ELR (cell line): ENCODE measurements at places on chromosomes 11 and 22.

- peak; percentile 97 for DNase-seq
Measured at GRCh38 chr11:6619004-6619745, at the start of gene TPP1. Gene TPP1 (minus strand): TSS chr11:6619422. CDS start chr11:6619400, 22 bp downstream.

GRCh38 chr22:48919187-48919590 is 908.5 kb downstream of the BRD1 start:
- DNase-seq = no peak

DNA sequence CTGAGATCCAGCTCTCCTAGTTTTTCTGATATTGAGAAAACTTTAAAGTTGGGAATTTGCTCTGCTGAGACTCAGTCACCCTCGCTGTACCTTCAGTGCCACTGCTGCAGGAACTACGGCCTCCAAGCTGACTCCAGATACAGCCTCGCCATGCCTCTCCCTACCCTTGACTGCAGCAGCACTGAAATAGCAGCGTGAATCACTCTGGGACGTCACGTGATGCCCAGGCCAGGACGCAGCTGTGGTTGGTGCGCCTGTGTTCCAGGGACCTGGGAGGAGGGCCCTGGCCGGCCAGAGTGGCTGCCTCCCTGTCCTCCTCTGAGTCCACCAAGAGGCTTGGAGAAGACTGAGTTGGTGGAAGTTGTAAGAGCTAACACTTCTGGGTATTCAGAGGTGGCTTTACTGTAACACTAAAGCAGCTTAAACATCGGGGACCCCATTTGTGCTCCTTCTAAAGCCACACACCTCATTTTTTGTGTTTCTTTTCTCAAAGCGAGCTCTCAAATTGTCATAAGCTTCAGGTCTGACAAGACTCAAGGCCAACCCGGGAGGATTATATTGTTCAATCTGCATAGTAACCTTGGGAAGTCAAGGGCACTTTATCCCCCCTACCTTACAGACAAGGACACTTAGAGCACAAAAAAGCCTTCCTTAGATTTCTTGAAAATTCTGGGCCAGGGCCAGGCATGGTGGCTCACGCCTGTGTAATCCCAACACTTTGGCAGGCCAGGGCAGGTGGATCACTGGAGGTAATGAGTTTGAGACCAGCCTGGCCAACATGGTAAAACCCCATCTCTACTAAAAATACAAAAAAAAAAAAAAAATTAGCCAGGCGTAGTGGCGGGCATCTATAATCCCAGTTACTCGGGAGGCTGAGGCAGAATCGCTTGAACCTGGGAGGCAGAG is 4.2 kb upstream of the STIP1 start:
- DNase-seq = peak; percentile 93

DNA sequence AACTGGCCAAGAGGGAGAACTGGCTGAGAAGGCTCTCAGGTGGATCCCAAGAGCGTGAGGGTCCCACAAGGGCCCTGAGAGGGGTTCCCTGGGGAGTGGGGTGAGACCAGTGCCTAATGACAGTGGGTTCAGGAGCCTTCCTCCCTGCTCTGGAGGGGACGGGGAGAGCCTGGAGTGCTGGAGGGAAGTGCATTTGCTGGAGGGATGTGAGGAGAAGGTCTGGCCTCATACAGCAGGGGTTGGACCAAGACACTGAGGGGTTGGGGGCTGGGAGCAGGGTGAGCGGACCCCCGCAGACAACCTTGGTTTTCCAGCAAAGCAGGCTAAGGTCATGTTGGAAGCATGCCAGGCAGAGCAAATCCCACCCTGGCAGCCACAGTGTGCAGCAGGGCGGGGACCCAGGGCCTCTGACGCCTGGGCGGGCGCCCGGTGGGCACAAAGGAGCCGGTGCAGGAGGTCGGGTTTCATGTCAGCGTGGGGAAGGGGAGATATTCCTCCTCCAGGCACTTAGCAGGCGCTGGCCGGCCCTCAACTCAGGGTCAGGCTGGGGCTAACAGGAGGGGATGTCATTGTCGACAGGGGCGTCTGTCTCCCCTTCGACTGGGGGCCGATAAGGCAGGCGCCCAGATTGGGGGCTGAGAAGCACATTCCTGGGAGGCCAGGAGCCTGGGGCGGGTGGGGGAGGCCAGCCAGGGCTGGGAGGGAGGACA is 3.1 kb upstream of the DERL3 start:
- DNase-seq = no peak
